Activated naive CD4-positive, alpha-beta T cell (primary cell): ENCODE measurements at places on chromosomes 5 and 9.

DNA sequence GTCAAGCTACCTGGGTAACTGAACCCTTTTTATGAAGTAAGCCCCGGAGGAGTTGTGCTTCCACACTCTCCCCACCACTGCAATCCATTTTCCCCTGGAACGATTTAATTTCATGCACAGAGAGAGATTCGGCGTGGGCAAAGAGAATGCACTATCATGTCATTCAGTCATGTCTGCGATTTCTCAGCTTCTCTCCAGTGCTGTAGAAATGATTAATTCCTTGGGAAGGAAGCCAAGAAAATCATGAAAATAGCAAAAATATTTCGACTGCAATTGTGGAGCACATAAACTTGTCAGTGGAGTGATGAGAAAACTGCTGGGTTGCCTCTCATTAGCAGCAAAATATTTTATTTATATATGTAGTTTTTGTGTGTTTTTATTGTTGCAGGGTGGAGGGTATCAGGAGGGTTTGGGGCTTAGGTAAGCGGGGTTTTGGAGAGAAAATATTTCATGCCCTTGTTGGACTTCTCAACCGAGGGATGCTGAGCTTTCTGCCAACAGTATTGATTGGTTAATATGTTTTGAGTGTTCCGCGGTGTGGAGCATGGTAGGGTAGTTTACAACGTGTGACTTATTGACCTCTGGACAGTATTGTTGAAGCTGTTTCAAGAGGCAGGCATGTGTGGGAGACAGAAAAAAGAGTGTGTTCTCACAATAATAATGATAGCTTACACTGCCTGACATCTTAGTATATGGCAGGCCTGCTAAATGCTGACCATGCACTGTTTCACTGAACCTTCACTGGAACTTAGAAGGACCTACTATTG, 69.3 kb downstream of the SGCD start:
- no peak for DNase-seq

GRCh38 chr9:71233646-71234045, 112.2 kb upstream of the TRPM3 start:
- DNase-seq: no peak

GRCh38 chr5:152736906-152737305, 331.8 kb upstream of the NMUR2 start:
- DNase-seq: no peak

DNA sequence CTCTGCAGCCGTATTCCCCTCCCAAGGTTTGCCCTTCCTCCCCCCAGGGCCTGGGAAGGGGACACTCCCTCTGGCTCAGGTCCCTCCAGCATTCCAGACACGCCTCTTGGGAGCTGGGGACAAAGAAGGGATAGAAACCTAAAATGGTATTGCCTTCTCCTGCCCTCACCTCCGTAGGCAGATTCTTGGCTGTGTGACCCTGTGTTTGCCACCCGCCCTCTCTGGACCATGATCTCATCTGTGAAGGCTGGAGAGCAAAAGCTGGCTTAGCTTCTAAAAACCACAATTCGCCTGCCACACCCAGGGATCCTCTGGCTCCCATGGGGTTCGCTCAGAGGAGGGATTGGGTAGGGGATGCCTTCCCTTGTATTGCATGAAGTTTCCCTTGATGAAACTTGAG, 7.7 kb downstream of the AQP3 start:
- DNase-seq: no peak

DNA sequence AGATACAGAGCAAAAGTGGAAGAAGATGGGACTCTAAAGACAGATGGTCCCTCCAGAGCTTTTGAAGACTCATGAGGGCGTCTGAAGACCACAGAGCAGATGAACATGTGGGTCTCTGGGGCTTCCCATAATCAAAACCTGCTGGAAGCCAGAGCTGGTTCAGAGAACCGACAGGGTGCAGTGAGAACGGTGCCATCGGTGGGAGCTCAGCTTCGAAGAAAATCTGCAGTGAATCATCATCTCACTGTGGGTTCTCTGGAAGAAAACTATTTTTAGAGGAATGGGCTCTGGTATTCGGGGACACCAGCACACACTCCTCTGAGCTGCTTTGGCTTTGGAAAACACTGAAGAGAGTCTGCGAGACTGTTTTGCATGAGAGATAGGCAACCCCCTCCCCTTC, 222.4 kb upstream of the PANK3 start:
- no peak for DNase-seq

- no peak for DNase-seq
Observed at GRCh38 chr5:30749971-30750370, 443.5 kb upstream of the CDH6 start.

GRCh38 chr9:84839541-84839940, 170.0 kb downstream of the NTRK2 start:
- DNase-seq: no peak

- no peak for DNase-seq
Observed at GRCh38 chr9:85536076-85536475, 205.7 kb downstream of the AGTPBP1 start.

DNA sequence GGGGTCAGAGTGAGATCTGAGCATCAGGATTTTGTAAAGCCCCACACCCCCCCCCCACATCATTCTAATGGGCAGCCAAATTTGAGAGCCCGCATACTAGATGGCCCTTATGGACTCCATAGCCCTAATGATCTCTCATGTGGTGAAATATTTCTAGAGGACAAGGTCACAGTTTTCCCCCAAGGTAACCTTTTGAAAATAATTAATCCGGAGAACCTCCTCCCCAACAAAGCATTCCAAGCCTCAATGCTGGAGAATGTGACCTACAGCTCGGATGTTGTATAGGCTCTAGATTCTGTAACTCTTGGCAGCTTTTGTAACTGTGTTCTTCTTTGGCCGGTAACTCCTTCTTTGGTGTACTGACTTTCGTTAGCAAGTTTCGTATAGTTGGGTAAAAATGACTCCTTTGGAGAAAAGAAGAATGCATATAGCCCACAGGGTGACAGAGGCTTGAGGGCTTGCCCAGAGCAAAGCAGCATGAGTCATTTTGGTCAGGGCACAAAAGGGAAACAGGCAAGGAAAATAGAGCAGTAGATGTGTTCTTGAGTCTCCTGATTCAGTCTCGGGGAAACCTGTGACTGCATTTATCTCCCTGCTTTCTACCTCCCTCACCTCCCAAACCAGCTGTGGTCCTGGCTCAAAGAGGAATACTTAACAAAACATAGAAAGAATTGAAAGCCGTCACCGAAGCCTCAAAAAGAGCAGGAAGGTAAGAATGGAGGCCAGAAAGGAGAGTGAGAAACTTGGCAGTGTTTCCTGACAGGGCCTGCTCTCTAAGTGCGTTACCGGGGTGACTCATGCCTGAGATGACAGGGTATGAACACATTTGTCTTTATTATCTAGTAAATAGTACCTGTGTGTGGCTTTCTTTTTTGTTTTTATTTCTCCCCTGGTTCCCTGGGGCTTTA, 6.6 kb upstream of the XPA start:
- DNase-seq: no peak

DNA sequence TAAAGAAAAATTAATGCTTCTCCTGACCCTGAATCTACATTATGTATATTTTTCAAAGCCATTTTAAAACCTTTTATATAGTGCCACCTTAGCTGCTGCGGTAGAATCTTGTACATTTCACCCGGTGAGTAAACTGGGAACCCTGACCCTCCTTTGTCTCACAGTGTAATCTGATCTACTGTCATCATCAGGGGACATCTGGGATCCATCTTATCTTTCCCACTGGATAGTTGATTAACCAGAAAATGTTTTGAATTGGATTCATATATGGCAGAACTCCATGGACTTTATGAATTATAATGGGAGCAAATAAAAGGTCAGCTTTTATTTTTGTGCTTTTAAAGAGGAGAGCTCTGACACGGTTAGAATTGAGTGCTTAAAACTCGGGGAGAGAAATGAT, 95.0 kb downstream of the ADAMTSL1 start:
- no peak for DNase-seq

- DNase-seq: no peak
Observed at GRCh38 chr5:161803-162110, 29.5 kb upstream of the LRRC14B start.

DNA sequence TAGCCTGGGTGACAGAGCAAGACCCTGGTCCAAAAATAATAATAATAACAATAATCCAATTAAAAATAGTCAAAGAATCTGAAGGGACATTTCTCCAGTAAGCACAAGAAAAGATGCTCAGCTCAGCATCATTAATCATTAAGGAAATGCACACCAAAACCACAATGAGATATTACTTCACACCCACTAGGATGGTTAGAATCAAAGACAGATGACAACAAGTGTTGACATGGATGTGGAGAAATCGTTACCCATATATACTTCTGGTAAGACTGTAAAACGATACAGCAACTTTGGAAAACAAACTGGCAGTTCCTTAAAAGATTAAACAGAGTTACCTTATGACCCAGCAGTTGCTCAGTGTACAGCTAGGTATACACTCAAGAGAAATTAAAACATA, 5.3 kb upstream of the FANCG start:
- no peak for DNase-seq

DNA sequence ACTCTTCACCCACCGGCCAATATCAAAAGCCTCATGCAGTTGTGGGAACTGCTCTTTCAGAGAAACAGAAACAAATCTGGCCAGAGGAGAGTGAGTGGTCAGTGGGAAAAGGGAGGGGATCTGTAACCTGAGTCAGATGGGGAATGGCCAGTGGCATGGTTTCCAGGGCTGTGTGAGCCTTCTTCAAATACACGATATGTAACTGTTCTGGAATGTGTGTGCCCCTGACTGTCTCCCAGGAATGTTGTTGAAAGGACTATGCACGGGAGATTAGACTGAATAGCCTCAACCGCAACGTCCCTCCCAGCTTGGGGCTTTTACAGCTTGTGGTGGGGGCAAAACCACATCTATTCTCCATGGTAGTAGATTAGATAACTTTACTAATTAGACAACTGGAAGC, 60.8 kb downstream of the SH3TC2 start:
- no peak for DNase-seq

- DNase-seq: no peak
Observed at GRCh38 chr9:113579283-113580040, 115.9 kb downstream of the RGS3 start.

DNA sequence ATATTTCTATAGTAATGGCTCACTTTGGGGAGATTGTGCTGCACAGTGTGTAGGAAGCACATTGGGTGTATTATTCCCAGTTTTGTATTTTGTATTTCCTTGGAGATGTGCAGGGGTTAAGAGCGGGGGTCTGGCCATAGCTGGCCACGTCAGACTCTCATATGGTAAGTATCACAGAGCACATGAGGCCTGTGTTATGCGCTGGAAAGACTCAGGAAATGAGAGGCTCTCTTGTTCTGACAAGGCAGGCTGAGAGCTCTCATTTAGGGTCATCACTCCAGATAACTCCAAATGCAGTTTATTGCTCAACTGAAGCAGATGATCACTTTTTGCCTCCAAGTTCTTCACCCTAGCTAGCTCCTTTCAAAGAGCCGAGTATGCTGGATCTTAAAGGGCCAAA, 205.7 kb downstream of the NTRK2 start:
- no peak for DNase-seq

GRCh38 chr9:1083325-1083913, 33.3 kb downstream of the DMRT2 start:
- no peak for DNase-seq

DNA sequence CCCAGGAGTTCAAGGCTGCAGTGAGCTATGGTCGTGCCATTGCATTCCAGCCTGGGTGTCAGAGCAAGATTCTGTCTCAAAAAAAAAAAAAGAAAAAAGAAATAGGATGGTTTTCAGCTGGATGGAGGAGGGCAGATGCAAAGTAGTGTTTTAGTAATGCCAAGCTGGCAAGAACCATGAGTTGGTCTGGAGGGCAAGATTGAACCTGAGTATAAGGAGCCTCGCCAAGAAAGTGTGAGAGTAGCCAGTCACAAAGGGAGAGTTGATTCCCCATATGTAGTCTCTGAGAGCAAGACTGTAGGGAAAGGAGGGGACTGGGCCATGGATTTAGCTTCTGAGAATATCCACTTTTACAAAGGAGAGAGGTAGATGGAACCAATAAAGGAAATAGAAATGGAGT, 6.9 kb downstream of the TNFAIP8 start:
- no peak for DNase-seq

- no peak for DNase-seq
Observed at GRCh38 chr5:174204535-174205313, 159.2 kb downstream of the NSG2 start.

- DNase-seq: no peak
Observed at GRCh38 chr9:22446950-22447617, 460 bp downstream of the DMRTA1 start.

DNA sequence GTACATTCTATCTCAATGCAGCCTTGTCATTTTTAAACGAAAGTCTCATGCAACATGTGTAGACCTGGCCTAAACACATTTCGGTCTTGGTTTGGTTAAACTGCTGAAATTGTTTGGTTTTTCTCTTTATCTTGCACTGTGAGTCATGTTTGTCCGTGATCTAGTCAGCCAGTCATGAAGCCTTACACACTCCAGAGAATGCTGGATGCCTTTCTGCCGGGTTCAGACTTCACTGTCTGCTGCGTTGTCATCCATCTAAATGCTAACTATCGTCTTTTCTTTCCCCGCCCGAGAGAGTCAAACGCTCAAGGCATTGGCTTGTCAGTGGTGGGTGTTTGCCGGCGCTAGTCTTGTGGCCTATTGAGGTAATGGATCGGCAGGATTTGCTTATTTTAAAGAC, 1194.6 kb upstream of the WWC1 start:
- no peak for DNase-seq

- no peak for DNase-seq
Observed at GRCh38 chr9:73423891-73424290, 272.2 kb downstream of the ANXA1 start.

- no peak for DNase-seq
Observed at GRCh38 chr5:23332650-23333251, 174.7 kb upstream of the PRDM9 start.

- DNase-seq: no peak
Observed at GRCh38 chr9:78565481-78565880, 268.6 kb downstream of the PSAT1 start.

GRCh38 chr5:167381457-167381856, 910.0 kb upstream of the WWC1 start:
- DNase-seq: no peak

DNA sequence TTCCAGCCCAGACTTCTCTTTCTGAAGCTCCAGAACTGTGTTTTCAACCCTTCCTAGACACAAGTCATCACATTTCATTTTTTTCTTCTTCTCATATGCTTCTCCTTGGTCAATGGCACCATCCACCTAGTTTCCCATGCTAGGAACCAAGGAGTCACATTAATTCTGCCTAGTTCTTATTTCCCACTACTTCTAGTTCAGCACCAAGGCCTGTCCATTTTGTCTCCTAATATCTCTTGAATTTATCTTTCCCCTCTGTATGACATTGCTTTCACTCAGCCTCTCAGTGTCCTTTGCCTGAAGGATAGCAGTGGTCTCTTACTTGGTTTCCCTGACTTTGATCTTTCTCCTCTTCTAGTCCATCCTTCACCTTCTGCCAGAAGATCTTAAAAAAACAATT, 38.8 kb downstream of the ARHGEF28 start:
- no peak for DNase-seq

DNA sequence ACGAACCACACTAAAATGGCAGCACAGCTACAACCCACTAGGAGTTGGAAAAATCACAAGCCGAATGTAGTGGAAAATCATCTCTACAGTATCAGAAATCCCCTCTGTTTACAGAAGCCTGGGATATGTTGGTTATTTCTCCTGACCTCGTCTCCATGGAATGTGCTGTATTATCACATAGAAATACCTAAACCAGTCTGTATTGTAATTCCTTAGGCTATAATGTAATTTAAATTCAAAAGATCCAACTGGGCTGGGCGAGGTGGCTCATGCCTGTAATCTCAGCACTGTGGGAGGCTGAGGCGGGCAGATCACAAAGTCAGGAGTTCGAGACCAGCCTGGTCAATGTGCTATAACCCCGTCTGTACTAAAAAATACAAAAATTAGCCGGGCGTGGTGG, 244.8 kb upstream of the MPDZ start:
- no peak for DNase-seq

- DNase-seq: no peak
Observed at GRCh38 chr9:92483627-92484545, 1.6 kb upstream of the ASPN start.
